HFF-Myc (cell line): ENCODE measurements at places on chromosomes 3 and 15.

DNA sequence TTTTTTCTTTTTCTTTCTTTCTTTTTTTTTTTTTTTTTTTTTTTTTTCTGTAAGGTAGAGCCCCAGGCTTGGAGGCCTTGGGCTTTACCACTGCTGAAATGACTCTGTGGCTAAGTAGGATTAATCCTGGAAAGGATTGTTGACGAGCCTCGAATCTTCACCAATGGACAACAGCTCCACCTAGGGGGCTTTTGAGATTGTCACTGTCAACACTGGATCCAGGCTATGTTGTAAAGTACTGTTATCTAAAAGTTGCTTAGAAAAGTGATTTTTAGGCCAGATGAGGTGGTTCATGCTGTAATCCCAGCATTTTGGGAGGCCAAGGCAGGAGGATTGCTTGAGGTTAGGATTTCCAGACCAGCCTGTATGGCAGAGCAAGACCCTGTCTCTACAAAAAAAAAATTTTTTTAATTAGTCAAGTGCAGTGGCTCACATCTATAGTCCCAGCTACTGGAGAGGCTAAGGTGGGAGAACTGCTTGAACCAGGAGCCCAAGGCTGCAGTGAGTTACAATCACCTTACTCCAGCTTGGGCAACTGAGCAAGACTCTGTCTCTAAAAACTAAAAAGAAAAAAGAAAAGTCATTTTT lies 41.6 kb downstream of the KLHL18 start:
- DNase-seq = peak; percentile 65

GRCh38 chr3:143699424-143699823 lies 148.8 kb downstream of the SLC9A9 start:
- no peak for DNase-seq

- no peak for DNase-seq
Observed at GRCh38 chr15:48582452-48583247, 62.9 kb downstream of the FBN1 start.

- no peak for DNase-seq
Observed at GRCh38 chr3:45246241-45246640, 20.2 kb upstream of the TMEM158 start.

GRCh38 chr15:70101459-70102113 lies 3.9 kb upstream of the TLE3 start:
- DNase-seq = peak; percentile 90

GRCh38 chr15:32953533-32953910 lies 235.7 kb downstream of the GREM1 start:
- DNase-seq = no peak

DNA sequence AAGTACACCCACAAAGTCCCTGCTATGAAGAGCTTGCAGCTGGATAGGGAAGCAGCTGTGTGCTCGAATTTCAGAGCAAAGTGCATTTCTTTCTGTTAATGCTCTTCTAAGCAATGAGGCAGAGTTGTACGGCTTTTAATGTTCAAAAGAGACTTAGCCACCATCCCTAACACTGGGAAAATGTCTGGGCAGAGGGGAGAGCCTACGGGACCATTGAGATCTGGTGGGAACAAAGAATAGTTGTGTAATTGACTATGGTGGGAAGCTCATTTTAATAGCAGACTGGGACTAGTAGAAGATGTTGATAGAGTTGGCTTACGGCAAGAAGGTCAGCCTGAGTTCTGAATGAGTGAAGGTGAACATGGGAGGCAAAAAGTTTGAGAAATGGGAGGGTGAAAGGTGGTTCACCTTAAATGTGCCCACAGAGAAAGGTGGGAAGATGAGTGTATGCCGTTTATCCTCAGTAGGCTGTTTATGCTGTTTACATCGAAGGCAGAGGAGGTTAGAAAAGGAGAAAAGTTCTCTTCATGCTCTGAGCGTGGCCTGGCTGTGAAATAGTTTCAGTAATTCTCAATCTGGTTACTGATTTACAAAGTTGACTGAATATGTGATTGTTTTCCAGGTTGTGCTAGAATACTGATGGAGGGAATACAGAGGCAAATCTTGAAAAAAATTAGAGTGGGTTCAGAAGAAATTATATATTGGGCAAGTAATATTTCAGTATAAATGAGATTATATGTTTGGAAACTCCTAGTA lies 22.9 kb upstream of the UTS2B start:
- no peak for DNase-seq

DNA sequence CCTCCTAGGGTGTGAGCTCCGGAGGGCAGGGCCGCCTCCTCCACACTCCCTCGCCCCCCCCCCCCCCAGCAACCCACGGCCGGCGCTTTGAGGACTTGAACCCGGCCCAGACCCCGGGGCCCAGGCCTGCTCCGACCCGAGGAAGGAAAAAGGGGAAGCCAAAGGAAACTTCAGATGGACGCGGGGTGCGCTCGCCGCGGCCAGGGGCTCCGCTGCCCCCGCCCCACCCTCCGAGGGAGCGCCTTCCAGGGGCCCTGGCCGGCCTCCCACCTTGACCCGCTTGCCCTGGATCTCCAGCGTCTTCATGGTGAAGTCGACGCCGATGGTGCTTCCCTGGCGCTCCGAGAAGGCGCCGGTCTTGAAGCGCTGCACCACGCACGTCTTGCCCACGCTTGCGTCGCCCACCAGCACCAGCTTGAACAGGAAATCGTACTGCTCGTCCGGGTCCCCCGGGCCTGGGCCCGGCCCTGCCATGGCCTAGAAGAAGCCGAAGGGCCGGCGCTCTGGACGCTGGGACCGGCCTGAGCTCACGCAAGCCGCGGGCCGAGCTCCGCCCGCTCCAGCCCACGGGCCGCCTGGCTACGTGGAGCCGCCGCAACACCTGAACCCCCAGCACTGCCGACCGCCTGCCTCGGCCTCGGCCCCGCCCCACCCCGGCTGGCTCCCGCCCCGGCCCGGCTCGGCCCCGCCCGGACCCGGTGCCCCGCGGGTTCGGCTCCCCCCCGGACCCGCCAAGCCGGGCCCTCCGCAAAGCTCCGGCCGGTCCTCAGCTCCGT lies 400 bp downstream of the RAB43 start:
- no peak for DNase-seq

GRCh38 chr15:65363766-65364165 lies 14.0 kb downstream of the IGDCC3 start:
- no peak for DNase-seq

GRCh38 chr3:46114323-46114988 lies 87.2 kb upstream of the XCR1 start:
- peak; percentile 35 for DNase-seq

GRCh38 chr15:88246666-88247446 lies 9.7 kb downstream of the NTRK3 start:
- DNase-seq = peak; percentile 16

DNA sequence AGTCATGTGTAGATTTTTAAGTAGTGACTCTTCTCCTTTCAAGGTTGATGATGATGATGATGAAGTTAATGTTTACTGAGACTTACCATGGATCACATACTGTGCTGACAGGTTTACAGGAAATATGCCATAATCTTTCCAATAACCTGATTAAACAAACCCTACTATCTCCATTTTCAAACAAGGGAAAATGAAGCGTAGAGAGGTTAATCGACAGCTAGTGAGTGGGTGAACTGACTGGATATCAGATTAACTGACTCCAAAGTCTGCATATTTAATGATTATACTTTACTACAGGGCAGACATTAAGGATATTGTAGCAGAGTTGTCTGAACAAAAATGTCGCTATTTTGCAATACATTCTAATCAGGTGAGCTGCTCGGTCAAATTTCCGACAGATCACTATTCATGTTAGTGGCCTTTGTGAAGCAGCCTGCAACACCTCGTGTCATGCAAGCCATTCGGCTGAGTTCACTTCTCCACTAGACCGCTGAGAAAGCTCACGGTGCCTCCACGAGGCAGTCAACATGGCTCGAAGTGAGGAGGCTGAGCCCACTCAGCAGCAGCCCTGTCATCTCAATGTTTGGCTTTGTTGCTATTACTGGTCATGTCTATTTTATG lies 264.2 kb downstream of the NFKBIZ start:
- DNase-seq = no peak

DNA sequence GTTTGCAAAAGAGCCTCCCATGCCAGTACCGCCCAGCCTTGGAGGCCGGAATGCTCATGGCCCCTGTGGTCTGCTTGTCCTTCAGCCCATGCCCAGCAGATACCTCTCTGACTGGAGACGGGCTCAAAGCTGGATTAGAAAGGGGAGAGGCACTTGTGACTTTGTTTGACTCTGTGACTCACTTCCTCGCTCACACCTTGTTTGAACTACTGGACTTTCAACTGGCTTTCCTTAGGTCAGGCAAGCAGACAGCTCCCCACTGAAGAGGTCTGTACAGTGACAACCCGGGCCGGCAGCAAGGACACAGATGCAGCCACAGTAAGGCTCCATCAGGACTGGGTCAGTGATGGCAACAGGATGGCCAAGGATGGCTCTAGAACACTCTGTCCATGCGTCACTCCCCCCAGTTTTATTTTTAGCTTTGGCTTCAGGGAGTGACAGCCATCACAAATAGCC lies 98.6 kb upstream of the ABHD17C start:
- DNase-seq = no peak

- no peak for DNase-seq
Observed at GRCh38 chr3:186824430-186825139, 17.9 kb upstream of the ADIPOQ start.

- DNase-seq = no peak
Observed at GRCh38 chr15:39502082-39502447, 78.8 kb upstream of the THBS1 start.

DNA sequence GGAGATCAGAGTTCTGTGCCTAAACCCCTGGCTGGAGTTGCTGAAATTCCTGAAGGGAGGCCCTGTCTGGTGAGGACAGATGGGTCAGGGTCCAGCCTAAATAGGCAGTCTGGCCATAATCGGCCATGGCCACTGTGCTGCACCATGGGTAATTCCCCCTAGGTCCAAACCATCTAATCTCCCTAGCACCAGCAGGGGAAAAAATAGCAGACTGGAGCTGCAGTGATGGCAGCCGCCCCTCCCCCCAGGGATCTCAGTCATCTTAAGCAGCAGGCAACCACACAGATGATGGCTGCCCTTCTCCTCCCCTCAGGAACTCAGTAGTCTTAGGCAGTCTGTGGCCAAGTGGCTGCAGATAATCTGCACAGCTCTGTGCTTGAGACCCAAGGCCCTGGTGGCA lies 68.4 kb upstream of the CD96 start:
- no peak for DNase-seq

DNA sequence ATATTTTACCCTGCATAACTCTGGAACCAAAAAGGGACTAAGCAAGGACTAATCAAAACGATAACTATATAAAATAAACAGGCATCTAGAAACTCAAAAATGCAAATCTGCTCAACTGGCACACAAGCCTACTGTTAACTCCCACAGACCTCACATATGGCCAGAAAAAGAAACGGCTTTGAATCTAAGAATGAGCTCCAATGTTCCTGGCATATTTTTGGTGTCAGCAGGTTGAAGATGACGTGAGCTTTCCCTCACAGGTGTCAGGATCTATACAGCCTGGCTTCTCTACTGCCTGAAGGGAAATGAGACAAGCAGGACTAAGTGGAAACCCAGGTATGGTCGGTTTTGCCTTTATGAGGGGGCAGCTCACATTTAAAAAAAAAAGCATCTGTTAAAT lies 120.1 kb upstream of the SPATA12 start:
- DNase-seq = no peak

GRCh38 chr3:188581792-188582191 lies 427.8 kb downstream of the LPP start:
- DNase-seq = no peak

DNA sequence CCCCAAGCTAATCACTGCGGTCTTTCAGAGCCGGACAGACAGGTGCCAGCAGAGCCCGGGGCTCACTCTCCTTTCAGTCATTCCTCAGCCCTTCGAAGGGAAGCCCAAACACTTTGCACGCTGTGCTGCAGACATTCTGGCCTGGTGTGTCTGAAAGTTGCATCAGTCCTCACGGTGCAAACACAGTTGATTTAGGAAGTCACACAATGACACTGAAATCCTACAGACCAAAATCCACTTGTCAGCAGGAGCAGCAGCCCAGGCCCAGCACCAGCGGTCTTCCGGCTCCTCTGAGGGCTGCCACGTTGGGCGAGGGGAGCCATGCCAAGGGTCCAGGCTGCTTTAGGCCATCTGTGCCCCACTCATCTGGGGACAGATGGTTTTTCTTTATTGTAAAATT lies 61.6 kb downstream of the RGMA start:
- no peak for DNase-seq

GRCh38 chr3:188518835-188519452 lies 365.0 kb downstream of the LPP start:
- no peak for DNase-seq

- no peak for DNase-seq
Observed at GRCh38 chr15:82843566-82843965, 34.1 kb downstream of the WHAMM start.

DNA sequence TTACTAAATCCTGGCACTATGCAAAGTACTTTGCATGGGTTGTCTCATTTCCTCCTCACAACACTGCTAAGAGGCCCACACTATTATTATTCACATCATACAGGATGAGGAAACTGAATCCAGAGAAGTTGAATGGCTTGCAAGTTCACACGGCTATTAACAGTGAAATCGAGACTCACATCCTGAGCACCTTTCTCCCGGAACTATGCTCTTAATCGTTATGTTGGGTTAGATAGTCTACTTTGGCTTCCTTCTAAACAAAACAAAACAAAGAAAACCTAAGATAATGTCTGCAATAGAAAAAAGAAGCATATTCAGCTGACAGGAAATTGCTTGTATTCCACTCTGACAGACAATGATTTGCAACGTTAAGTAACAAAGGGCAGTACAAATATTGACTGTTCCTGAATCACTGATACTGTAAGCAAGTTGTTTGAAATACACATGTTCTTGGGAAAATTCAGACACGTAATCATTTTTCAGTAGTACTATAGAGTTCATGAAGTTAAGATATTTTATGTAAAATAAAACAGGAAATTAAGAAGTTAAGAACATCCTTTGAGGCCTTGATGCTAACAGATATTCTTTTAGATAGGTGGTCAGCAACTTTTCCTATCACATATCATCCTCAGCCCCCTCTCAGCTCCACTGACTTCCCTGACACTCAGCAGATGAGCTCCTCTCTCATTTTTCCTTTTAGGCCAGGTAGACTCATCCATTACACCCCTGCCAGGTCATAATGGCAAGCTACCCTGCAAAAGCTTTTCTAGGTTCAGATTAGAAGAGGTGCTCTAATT lies 40.7 kb downstream of the C2CD4B start:
- DNase-seq = no peak

GRCh38 chr3:11037241-11037873 lies 44.8 kb downstream of the SLC6A1 start:
- DNase-seq = no peak

DNA sequence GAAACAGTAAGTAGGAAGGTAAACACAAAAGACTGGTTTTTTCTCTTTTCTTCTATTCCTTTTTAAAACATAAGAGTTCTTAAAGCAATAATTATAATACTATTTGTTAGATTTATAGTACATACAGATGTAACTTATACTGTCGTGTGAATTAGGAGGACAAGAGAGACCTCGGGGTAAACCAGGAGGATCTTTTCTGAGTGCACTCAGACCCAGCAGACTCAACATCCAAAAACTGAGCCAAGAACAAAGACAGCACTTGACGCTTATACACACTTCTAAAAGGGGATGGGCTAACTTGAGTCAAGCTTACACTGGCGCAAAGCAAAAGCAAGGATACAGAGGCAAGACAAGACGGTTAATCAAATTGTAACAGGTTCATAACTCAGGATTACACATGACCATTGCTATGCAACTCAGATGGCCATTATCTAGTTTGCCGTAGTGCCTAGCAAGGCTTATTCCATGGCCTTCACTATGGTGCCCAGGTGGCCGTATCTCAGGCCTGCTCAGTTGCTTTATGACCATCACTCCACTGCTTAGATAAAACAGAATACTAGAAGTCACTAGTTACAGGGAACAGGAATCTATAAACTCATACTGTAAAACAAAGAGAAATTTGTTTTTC lies 18.6 kb downstream of the MTHFS start:
- no peak for DNase-seq

GRCh38 chr3:167967257-167968036 lies 128.3 kb downstream of the GOLIM4 start:
- no peak for DNase-seq
